ENCODE measurements at places on chromosomes 5 and 9.

- no peak for DNase-seq
Observed at GRCh38 chr5:174188295-174188694, 142.8 kb downstream of the NSG2 start.

- no peak for DNase-seq
Observed at GRCh38 chr9:116899337-116900006, 212.4 kb downstream of the TRIM32 start.

DNA sequence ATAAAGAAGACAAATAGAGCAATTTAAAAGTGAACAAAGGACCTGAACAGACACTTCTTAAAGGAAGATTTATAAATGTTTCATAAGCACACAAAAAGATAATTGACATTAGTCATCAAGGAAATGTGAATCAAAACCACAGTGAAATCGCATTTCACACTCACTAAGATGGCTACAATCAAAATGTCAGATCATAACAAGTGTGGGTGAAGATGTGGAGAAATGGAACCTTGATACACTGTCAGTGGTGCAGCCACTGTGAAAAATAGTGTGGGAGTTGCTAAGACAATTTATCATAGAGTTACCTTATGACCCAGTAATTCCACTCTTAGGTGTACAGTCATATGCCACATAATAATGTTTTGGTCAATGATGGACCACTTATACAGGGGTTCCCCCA lies 54.5 kb upstream of the HTR4 start:
- no peak for DNase-seq

DNA sequence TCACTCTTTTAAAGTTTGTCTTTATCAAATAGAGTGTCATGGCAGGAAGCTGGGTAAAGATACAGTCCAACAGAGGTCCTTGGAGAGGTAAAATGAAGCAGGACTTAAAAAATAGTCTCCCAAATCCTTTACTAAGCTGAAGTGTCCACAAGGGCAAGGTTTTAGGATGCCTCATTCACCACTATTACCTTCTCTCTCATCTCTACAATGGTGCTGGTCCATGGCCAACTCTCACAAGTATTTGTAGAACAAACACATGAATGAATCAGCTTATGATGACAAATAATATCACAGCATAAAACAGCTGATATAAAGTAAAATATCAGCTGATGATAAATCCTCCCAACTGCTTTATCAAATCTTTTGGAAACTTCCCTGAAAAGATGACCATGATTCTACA lies 162.3 kb upstream of the ZNF462 start:
- DNase-seq: no peak

GRCh38 chr9:77798140-77798539 lies 150.0 kb upstream of the GNA14 start:
- DNase-seq: no peak

DNA sequence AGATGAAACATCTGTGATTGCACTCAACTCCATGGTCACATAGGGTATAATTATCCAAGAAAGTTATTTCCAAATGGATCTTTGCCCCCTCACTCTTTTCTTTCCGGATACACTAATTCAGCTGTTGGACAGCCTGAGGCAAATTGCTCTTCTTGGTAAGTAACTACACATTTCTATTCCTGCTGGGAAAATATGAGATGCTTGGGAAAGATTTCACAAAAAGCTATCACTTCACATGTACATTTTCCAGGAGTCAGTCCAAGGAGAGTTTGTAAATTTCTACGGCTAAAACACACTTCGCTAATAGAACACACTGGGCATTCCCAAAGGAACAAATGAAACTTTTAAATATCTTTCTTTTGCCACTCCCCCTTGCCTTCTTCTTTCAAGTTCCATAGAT lies 123.0 kb upstream of the GRIA1 start:
- no peak for DNase-seq

DNA sequence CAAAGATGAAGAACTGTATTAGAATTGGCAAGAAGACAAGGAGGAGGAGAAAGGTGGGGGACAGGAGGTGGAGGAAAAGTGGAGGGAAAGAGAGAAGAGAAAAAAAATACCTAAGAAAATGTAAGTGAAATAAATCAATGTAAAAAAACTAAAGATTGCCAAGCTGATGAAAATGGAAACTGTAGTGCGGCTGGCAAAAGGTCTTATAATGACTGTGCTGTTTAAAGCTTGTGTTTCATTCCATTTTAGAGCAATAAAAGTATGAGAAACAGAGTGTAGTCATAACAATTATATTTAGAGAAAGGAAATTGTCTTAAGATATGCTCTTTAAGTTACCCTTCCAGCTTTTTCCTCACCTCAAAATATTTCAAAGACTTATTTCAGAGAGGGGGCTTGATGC lies 670.5 kb upstream of the SEMA6A start:
- DNase-seq: no peak

- DNase-seq: no peak
Observed at GRCh38 chr5:137659209-137659608, 76.7 kb downstream of the KLHL3 start.

GRCh38 chr9:607417-607816 lies 234.1 kb upstream of the DMRT1 start:
- no peak for DNase-seq

GRCh38 chr5:149153193-149153750 lies 12.0 kb downstream of the ABLIM3 start:
- no peak for DNase-seq

GRCh38 chr9:129383019-129383560 lies 205.0 kb upstream of the IER5L start:
- DNase-seq: no peak

GRCh38 chr9:12859704-12860251 lies 85.0 kb downstream of the LURAP1L start:
- no peak for DNase-seq

GRCh38 chr9:125810161-125810560 lies 63.0 kb downstream of the PBX3 start:
- DNase-seq: no peak

DNA sequence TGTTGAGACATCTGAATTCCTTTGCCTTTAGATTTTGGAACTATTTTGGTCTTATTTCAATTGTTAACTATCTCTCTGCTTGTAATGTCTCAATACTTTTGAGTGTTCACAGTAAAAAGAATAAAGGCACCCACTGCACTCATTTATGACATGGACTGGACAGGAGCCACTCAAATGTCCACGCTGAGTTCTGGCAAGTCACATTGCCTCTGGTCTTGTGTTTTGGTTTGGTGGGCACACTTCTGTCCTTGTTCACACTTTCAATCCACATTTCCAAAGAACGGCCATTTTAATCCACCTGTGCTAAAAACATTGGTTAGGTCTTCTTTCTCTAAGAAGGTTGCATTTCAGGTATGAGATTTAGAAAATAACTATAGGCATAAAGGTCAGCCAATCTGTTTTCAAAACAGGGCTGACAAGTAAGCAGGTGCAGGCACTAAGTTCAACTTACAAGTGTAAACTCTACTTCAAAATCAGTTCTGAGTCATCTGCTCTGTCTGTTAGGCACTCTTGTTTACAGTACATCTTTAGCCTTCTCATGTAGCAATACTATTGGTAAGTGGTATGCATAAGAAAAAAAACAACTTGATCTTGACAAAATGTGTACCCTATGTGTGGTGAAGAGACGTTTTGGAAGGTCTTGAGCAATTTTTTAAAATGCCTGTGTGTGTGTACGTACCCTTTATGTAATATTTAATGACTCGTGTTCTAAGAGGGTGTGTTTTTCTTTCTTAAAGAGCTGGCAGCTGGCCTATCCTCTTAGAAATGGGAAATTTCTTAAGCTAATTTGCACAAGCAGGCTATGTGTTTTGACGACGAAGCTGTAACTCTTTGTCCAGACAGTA lies 31.5 kb upstream of the ZFAND5 start:
- DNase-seq: no peak

DNA sequence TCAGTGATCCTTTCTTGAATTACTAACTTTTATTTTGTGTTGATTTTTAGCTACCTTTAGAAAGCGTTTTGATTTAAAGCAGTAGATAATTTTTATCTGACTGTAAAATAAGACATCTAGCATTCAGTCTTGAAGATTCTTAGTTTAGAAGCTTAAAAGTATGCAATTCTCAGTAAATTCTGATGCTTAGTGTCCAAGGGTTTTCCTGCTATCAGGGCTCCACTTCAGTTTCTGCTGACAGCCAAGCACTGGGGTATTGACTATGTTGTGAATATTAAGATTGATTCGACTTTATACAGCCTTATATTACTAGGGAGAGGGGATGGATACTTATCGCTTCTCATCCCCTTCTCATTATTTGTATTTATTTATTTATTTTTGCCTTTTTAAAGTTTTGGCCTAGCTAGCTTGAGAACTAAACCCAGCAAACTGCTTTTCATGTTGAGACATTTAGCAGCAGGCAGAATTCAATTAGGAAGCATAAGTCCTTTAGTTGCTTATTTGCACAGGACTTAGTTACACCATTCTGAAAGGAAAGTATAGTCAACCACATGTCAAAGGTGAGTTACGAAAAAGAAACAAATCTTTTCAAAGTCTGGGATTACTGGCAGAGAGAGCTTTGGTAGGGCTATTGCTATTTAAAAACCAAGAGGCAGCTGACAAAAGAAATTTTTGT lies 2.9 kb downstream of the PBX3 start:
- DNase-seq: no peak

DNA sequence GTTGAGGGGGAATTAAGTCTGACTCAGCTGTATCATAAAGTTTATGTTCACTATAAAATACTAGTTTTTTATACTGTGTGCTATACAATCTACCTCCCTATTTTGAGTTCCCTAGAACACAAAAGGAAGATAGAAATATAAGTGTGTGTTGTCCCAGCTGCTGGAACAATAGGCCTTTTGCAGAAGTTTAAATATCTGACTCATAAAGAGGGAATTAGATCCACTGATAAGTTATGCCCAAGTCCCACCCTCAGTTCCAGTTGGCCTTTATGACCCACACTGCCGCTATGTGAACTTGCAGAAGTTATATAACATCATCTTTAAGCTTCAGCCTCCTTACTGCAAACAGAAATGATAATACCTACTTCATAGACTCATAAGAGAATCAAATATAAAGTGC lies 88.5 kb upstream of the DAB2 start:
- DNase-seq: no peak

DNA sequence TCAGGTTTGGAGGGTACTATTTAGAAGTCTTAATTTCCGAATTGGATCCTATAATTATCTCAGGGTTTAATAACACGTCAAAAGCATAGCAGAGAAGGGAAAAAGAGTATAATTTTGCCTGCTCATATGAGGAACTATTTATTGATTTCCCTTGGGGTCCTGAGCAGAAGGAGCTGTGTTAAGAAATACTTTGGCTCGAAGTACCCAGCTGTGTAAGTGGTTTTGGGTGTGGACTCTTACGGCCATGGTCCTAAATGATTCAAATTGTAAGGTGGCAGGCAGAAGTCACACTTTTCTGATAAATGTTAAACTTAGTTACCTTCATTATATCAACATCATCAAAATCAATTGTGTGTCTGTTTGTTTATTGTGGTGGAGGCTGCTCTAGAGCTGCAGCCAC lies 190.4 kb downstream of the MTRR start:
- DNase-seq: no peak

- DNase-seq: no peak
Observed at GRCh38 chr9:82375041-82375440, 386.5 kb downstream of the SPATA31D1 start.

DNA sequence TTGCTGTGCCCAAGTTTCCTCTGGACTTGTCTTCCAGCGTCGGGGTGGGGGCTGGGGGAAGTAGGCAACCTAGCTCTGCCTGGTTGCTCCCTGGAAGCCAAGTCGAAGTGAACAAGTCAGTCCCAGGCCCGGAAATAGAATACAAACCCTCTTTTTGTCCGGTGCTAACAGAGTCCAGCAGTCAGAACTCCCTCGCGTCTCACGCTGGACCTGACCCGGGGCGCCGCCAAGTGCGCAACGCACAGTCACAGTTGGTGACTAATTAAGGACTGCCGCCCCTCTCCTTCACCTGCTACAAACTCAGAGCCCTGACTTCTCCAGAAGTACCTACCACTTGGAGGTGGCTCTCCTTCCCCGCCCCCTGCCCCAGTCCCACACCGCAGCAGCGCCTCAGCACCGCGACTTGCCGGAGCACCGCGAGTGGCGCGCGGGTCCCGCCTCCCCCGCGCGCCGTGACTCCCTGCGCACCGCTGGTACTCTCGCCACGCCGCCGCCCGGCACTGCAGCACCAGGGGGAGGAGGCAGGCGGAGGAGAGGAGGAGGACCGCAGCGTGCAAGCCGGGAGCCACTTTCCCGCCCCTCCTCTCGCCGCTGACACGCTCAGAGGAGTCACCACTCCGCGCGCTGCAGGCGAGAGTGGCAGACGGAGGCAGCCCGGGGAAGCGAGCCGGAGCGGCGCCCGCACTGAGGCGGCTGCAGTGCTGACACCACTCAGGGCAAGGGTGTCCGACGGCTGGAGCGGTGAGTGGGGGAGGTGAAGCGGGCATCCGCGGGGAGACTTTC lies at the start of gene SV2C:
TSS of gene SV2C (plus strand) at position 612 of the 783 bp plus-strand sequence. CDS start 48,368 bp downstream, outside the sequence.
- DNase-seq: no peak

DNA sequence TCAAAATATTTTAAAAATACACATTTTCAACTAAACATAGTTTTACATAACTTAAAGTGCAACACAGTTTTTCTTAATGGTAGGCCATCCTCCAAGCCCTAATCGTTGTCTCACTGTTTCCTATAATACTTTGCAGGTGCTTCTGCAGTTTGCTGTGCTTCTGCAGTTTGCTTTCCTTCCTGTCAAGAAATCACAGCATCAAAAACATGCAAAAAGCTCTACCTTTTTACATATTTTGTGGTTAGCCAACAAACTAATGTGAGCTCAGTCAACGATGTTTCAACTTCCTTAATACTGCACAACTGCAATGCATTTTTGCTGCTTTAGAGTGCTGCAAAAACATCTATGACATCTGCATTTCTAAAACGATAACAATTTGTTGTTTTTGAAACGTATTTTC lies 25.2 kb downstream of the EMB start:
- DNase-seq: no peak

DNA sequence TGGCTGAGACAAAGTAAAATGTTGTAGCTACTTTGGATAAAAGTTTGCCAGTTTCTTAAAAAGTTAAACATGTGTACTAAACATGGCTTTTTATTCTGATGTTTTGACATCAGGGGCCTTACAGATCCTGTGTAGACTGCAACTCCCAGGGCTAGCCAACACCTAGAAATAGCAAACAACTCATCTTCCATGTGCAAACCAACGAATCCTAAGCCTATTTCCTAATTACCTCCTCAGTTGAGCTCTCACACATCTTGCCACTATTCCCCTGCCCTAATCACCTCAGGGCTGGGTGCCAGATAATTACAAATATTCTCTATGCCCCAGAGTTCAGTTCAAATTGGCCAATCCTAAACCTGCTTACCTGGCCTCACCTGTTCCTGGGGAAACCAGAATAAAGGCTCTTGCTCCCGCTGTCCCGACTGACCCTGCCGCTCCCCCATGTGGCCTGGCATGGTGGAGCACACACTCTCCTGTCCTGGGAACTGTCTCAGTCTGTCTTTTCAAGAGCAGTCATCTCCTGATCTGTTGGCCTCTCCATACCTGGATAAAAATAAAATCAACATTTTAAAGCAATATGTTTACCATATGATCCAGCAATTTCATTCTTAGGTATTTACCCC lies 37.1 kb upstream of the FAM169A start:
- no peak for DNase-seq

All from effector memory CD4-positive, alpha-beta T cell (primary cell).